ENCODE measurements at places on chromosomes 4 and X.

GRCh38 chr4:123580981-123581664 is 184.5 kb downstream of the SPRY1 start:
- no peak for DNase-seq

GRCh38 chrX:1609762-1610161 is 5.1 kb upstream of the ASMT start:
- DNase-seq = no peak

DNA sequence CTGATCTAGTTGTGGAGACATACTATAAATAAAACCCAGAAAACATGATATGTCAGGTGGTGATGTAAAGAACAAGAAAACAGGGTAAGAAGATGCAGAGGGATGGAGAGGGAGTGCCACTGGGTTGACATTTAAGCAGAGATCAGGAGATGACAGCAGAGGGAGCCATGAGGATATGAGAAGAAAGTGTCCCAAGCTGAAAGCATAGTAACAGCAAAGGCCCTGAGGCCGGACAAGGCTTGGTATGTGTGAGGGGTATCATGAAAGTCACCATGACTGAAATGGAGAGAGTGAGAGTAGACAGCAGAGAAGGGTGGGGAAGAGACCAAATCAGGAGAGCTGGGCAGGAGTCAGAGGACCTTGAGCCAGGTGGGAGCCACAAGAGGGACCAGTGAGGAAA is 3.4 kb downstream of the GPKOW start:
- no peak for DNase-seq

- DNase-seq = no peak
These were observed 135.6 kb downstream of the CHIC2 start for GRCh38 chr4:53928825-53929224.

DNA sequence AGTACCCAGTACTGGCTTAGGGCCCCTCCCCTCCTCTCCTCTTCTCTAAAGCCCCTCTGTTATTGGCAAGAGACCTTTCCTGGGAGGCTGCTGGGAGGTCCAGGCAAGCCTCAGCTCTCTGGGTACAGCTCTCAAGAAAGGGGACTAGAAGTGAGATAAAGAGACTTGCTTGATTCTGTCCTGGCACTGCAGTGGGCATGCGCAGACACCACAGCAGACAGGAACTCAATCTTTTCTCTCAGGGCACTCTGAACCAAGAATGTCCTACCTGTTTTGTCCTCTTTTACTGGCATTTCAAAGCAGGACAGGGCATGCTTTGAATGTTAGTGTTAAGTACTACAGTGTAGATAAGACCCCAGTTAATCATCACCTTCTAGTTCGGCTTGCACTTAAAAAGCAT is 74.9 kb downstream of the NYX start:
- no peak for DNase-seq

- DNase-seq = no peak
These were observed 235.8 kb downstream of the RBMX2 start for GRCh38 chrX:130637591-130637990.

DNA sequence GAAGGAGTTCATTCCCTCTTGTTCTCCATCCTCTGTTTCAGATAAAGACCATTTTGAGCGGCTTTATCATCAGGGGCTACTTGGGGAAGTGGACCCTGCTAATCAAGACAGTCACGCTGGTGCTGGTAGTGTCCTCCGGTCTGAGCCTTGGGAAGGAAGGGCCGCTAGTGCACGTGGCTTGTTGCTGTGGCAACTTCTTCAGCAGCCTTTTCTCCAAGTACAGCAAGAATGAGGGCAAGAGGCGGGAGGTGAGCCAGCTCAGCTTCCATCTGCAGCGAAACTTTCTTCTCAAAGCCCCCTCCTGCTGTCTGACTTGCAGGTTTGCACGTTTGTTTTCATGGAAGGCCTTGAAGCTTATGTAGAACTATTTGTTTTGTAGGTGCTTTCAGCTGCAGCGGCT is 49.5 kb downstream of the CLCN4 start:
- no peak for DNase-seq

DNA sequence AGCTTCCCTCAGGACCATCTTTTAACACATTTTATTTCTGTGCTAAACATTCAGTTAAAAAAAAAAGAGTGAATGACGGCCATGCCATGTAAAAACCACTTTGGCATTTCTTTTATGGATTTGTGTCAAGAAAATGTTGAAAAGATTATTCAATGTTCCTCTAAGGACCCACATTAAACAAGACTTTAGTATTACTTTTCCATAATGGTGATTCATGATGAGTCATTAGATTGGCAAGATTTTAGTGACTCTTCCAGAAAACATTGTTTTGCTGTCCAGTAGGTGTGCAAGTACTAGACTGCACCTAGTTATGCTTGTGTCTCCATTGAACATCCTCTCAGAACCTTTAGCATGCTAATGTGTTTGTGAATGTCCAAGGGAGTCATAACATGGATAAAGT is 748.6 kb downstream of the STPG2 start:
- no peak for DNase-seq

DNA sequence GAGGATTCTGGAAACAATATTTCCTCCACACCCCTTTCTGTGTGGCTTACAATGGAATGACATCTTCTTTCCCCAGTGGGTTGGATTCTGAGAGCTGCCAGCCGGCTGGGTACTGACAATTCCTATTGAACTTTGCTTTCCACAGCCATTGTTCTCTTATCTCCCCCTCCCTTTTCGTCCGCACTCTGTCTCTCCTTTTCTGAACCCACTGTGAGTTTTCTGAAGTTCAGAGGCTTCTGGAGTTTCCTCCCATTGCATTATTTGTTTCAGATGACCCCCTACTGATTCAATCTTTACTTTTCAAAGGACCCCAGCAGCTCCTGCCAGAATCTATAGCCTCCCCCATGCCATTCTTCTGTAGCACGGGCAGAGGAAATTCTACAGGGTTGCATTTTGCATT is 10.4 kb downstream of the SMPX start:
- DNase-seq = no peak

DNA sequence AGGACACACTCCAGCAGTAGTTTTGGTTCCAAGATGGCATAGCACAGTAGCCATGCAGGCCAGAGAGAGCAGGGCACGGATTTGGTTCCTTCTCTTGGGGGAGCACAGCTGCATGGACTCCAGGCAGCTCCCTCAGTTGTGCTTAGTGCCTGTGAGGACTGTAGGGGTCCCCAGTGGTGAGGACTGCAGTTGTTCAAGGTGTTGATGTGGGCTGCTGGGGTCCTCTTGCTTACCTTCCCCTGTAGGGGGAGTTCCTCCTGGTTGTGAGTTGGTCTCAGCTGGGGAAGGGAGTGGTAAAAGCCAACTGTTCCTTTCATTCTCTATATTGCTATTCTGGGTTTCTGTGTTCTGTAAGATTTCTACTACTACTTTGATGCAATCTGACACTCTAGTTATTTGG is 606.5 kb downstream of the MAGEB5 start:
- DNase-seq = no peak

GRCh38 chr4:64584981-64585557 is 175.8 kb upstream of the TECRL start:
- DNase-seq = no peak

Measured in activated T-cell treated with anti-CD3 and anti-CD28 coated beads for 1 hour (primary cell).